ENCODE measurements at places on chromosomes 2 and 18.

GRCh38 chr2:217158928-217159327 lies 299.1 kb upstream of the TNP1 start:
- DNase-seq, result peak; percentile 41

DNA sequence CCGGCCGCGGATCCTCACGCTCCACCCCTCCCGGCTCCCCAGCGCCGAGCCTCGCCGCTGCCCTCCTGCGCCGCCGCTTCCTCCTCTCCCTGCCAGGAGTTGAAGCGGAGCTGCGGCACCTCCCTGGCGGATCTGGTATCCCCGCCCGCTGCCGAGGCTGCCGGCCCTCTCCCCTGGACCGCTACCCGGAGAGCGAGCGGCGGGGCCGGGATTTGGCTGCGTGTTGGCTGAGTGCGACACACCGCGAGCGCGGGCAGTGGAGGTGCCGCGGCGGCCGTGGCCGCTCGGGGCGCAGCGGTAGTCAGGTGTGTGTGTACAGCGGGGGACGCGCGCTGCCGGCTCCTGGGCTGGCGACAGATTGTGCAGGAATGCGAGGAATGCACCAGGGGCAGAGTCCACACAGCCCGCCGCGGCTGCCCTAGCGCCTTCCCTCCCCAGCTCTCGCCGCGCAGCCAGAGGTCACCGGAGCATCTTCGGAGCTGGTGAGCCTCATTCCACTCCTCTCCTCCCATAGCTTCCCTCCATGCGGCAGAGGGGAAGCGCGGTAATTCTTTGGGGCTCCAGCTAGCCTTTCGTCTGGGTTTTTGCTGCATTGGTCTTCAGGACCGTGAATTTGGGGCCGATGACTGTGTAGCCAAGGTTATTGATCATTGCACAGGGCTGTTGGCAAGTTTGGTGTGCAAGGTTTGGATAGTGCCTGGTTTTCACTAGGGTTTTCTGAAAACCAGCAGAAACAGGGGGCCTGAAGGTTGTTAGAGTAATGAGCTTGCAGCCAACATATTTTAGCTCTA lies 1.3 kb downstream of the PKP4 start:
- peak; percentile 65 for DNase-seq

DNA sequence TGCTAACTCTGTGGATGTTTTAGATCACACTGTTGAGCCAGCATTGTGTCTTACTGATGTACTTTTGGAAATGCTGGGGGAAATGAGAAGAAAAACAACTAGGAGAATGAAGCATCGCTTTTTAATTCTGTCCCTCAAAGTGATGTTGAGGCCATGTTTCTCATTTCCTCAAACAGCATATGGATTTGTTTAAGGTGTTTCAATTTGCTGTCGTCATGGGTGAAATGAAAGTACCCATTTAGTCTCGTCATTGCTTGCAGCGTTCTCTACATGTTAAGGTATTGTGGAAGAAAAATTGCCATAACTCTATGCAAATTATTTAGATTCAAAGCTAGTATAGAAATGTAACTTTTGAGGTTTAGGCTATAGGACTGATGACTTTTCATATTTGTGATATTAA lies 151.3 kb downstream of the KCTD1 start:
- no peak for DNase-seq

DNA sequence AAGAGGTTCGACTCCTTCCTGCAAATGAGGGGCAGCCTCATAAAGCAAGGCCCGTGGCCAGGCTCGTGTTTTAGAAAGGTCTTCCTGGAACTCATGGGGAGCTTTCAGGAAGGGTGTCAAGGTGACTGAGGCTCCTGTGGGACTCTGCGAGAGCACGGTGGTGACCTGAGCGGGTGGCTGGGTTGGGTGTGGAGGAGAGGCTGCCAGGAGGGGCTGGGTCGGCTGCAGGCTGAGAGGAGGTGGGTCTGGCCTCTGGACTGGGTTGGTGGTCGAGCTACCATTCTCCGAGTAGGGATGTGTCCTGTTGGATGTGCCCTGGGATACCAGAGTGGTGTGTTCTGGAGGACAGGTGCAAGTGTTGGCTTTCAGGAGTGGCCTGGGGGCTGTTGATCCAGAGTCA lies 86.4 kb downstream of the DGKD start:
- no peak for DNase-seq

- no peak for DNase-seq
These were observed 49.8 kb upstream of the ALPP start for GRCh38 chr2:232328516-232329460.

DNA sequence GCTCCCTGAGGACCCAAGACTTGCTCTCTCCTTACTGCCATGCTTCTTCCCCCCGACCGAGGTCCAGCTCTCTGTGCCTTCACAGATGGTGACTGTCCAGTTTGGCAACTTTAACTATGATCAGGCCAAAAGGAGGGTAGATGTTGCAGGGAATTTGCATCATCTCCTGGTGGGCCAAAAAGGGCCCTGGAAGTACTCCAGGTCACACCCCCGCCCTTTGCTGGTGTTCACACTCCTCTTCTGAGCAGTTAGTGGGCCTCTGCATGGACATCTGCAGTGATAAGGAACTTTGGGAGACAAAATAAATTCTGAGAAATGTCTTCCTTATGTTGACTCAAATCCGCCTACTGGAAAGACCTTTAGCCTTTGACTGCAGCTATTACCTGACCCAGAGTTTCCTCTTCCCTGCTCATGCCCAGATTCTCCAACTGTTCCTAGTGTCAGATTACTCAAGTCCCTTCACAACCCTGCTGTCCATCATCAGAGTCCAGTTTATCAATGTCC lies 234.4 kb downstream of the LOXHD1 start:
- no peak for DNase-seq

DNA sequence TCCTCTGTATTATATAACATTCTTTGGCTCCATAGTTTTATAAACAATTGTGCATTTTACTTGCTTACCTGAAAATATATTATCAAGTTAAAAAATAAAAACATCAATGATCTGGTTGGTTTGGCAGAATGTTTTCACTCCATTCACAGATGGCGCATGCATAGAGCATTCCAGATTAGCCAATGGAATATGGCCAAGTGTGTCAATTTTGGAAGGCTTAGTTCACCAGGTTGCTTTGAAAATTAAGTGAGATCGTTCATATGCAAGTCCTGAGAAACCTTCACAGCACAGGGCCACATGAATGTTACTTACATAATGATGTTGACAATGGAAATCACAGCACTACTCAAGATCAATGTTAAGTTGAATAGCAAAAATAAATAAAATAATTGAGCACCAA lies 335.7 kb downstream of the GRB14 start:
- no peak for DNase-seq

DNA sequence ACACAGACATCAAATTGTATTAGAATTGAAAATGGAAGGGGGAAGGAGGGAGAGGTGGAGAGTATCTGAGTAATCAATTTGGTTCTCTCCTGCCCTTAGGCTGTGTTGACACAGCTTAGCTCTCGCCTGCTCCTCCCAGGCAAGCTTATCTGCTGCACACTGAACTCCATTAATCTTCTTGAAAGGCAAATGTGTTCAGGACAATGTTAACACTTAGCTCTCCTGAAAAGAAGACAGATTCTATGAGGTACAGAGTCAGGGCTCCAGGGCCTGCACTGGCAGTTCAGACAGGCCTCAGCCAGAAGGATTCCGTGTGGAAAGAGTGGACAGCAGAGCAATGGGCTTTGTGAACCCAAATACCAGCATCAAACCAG lies 430.0 kb upstream of the TNP1 start:
- no peak for DNase-seq

- DNase-seq, result no peak
These were observed 12.5 kb upstream of the NAB1 start for GRCh38 chr2:190636361-190636760.

DNA sequence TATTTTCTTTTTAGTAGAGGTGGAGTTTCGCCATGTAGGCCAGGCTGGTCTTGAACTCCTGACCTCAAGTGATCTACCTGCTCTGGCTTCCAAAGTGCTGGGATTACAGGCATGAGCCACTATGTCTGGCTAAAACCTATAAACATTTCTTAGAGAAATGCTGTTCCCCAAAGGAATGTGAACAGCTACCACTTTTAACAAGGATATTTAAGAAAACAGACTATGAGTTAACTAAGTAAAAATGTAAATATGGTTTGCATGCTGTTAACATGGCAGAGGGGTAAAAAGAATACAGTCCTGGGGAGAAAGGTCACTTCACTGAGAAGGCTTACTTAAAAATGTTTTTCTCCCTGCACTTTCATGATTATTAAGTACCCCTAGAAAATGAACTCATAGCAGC lies 57.1 kb downstream of the SLC16A14 start:
- DNase-seq, result no peak

GRCh38 chr2:39407516-39408296 lies 29.4 kb downstream of the MAP4K3 start:
- DNase-seq, result no peak

Data from NCI-H2171 (cell line).